ENCODE measurements at places on chromosomes 13 and 19. TPM values are rescaled to one million over a fixed set of nuclear protein-coding genes. Genes with fewer than 3 reads are reported as not detected.

DNA sequence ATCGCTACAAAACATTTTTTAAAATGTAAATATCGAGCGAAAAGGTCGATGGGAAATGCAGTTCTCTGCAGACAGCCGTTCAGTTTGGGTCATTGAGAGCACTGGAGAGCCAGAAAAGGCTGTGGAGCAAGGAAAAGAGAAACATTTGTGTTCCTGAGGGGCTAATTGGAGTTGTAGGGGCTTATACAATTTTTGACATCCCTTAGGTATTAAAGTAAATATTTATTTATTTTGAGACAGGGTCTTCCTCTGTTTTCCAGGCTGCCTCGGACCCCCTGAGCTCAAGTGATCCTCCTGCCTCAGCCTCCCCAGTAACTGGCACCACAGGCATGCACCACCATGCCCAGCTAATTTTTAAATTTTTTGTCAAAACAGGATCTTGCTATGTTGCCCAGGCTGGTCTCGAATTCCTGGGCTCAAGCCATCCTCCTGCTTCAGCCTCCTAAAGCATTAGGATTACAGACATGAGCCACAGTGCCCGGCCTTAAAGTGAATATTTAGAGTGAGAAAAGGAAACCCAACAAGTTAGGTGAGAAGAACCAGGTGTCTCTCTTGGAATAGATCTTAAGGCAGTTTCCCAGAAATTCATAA lies 825 bp upstream of the YIF1B start:
- DNase-seq, result no peak

DNA sequence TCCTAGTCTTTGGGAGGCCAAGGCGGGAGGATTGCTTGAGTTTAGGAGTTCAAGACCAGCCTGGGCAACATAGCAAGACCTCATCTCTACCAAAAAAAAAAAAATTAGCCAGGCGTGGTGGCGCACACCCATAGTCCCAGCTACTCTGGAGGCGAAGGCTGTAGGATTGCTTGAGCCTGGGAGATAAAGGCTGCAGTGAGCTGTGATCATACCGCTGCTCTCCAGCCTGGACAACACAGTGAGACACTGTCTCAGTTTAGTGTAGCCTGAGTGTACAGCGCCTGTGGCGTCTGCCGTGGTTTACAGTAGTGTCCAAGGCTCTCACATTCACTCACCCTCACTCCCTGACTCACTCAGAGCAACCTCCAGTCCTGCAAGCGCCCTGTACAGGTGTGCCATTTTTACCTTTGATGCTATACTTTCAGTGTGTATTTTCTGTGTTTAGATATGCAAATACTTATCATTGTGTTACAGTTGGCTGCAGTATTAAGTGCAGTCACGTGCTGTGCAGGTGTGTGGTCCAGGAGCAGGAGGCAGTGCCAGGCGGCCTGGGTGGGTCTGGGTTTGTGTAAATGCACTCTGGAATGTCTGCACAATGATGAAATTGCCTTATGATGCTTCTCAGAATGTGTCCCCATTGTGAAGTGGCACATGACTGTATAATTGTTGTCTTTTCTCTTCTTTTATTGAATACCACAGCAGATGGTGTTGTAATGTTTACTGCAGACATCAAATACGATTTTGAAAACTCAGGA lies 36.1 kb upstream of the DCUN1D2 start:
- no peak for DNase-seq

DNA sequence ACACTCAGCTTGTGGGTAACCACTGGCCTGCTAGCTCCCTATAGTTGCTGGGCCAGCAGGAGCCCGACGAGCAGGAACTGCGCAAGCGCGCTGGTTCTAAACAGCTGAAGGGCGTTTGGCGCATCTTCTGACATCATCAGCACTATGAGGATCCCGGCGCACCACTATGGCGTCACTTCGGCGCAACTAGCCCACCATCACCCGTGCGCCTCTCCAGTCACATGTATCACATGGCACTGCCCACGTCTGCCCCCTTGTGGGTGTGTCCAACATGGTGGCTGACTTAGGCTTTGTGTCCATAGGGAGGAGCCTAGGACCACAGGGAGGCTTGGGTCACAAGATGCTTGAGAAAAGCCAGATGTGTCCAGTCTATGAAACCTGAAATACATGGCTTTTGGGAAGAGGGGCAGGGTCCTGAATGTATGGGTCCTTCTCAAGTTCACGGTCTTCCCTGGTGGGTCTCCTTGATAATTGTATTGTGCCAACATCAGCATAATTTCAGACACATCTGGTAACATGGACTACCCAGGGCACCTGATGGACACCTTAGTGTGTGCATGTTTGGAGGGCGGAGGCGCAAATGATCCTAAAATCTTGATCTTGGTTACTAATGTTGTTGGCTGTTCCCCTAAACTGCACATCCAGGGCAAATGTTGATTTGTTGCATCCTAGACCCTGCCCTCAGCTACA lies 18.0 kb downstream of the KLK4 start:
- DNase-seq, result no peak

GRCh38 chr13:77047649-77048343 lies 20.8 kb upstream of the FBXL3 start:
- DNase-seq, result no peak

DNA sequence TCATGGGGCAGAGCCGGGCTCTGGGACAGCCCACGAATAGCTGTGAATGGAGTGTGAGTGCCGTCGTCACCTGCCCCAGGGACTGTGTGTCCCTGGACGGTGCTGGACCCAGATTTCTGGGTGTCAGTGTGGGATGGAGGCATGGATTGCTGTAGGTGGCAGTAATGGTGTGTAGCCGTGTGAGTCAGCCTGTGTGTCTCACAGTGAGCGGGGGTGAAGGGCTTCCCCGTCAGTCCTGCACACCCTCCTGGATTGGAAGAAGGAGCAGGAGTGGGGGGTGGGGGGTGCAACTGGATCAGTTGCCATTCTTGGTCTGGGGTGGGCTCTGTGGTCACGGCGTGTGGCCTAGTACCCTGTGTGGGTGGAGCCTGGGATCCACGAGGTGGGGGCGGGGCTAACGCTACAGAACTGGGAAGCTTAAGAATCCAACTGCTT lies 6.5 kb upstream of the LTBP4 start:
- no peak for DNase-seq

DNA sequence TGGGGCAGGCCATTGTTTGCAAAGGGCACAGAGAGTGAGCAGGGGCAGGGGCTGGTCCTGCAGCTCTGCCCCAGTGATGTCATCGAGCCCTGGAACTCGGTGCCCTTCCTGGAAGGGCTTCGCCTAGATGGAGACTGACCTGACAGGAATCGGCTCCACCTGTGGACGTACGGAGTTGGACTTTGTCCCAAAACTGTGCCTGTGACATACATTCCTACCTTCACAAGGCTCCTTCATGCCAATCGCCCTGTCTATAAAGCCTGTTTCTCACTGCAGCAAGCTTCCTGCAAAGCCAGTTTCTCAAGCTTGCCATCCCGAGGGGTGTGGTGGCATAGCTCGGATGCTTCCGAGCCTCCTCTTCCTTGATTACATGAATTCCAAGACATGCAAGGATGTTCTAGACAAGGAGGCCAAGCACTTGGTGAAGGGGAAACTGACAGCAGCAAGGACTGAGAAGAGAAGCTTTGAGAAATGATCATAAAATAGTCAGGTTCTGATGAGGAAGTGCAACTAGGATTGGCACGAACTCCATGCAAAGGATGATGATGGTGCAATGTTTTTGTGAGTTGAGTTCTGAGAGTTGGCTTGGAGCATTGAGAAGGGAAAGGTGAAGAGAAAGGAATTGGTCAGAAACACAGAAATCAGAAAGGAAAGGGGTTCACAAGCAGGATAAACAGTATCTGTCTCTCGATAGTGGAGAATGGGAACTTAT lies 73.6 kb upstream of the STK24 start:
- no peak for DNase-seq

GRCh38 chr13:105565136-105565727 lies 970.2 kb downstream of the EFNB2 start:
- no peak for DNase-seq

DNA sequence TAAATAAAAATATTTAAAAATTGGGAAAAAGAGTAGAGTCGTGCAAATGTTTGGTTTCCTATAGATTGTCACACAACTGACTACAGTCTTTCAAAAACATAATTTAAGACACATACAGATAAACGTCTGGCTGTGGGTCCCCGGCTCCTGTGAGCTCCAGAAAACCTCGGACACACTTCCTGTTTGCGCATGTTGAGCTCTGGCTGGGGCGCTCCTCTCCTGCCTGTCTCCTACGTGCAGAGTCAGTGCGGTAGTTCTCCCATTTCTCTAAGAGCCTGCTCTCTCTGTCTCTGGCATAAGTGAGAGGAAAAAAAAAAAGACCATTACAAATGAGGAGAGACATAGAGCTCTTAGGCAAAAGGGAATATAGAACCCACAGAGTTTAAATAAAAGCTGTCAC lies 128.2 kb upstream of the OBI1 start:
- no peak for DNase-seq

- no peak for DNase-seq
Measured at GRCh38 chr19:18769989-18770528, 21.0 kb downstream of the COMP start.

DNA sequence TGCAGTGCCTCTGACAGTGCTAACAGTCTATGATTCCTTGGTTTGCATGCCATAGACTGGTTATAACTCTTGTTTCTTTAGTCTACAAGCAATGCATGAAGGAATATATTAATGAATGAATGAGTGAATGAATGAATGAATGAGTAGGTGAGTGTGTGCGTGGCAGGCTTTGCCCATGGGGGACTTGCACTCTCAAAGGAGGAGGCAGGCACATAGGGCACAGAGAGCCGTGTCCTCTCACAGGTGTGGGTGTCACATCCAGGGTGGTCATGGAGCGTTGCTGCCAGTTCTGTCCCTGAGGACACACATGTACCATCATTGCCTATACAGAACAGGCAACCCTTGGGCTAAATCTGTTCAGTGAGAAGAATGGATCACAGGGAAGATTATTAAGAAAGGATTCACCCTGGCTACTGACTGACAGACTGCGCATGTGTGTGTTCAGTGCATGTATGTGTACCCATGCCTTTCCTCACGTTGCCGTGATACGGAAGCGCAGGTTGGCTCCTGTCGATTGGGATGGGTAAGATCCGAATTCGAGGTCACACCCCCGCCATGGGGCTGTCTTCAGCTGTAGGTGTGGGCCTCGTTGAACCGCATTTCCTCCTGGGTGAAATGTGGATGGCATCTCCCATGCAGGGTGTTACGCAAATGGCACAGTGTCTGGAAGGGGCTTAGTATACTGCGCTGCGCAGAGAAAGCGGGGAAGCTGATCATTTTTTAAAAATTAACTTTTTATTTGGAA lies 161.4 kb downstream of the STK24 start:
- DNase-seq, result no peak

GRCh38 chr13:109401307-109401706 lies 385.1 kb downstream of the IRS2 start:
- DNase-seq, result no peak

- DNase-seq, result peak; percentile 10
Measured at GRCh38 chr19:21092109-21092508, 10.1 kb downstream of the ZNF714 start.

- DNase-seq, result no peak
Measured at GRCh38 chr13:100040196-100040595, 48.7 kb upstream of the PCCA start.

- no peak for DNase-seq
Measured at GRCh38 chr13:70527599-70527998, 419.3 kb upstream of the KLHL1 start.

DNA sequence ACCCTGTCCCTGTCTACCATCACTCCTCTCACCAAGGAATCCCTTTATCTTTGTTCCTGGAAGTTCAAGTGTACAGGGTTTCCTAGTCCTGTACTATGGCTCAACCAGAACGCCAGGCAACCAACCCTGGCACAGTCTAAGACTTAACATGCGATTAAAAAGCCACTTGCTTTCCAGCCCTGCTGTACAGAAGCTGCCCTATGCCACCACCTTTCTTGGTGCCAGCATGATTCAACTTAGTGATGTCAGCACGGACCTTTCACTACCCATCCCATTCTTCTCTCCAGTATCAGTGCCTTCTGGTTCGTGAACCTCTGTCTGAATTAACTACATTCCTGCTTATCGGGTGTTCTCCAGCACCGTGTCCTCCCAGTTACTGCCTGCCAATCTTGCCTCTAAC lies 151.1 kb downstream of the KLF12 start:
- DNase-seq, result no peak

URAD gene
- polyA plus RNA-seq, result not detected

SELENOV gene
- polyA plus RNA-seq, result 0.21 TPM

RFPL4A gene
- not detected for polyA plus RNA-seq

SIAH3 gene
- polyA plus RNA-seq, result 0.20 TPM

RNASEH2A gene
- polyA plus RNA-seq, result 36.0 TPM

TMPRSS9 gene
- polyA plus RNA-seq, result 0.46 TPM

RNF225 gene
- polyA plus RNA-seq, result not detected

CCDC106 gene
- 14.8 TPM for polyA plus RNA-seq

FFAR2 gene
- polyA plus RNA-seq, result 0.55 TPM

Data from left lung (tissue), 14 donors.